Retina (tissue), 1 donor: ENCODE measurements at places on chromosomes 7 and 10.

GRCh38 chr10:27192284-27192683 is 37.1 kb downstream of the MASTL start:
- no peak for DNase-seq

DNA sequence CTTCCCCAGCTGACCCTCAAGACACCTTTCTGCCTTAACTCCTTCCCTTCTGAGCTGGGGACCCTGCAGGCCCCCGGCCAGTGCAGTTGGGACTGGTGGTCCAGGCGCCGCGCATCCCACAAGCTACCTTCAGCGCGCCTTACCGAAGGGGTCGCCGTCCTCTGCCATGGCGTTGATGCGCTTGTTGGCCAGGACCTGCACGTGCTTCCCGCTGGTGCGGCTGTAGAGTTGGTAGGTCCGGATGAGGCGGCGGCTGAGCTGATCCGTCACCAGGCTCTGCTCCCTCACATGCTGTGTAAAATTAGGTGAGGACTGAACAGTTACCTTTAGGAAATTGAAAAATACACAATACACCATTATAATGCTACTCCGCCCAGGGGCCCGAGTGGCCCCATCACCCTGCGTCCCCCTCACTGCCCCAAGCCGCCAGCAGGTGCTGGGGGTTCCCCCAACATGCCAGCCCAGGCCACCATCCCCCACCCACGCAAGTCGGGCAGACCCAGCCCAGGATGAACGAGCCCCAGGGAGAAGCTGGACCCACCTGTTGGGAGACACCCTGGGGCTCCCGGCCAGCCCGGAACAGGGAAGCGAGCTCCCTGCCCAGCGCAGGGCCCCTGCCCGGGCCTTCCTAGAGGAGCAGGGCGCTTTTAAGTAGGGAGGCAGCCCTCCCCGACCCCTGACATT is 1.2 kb downstream of the FGF8 start:
- DNase-seq, result peak; percentile 49

DNA sequence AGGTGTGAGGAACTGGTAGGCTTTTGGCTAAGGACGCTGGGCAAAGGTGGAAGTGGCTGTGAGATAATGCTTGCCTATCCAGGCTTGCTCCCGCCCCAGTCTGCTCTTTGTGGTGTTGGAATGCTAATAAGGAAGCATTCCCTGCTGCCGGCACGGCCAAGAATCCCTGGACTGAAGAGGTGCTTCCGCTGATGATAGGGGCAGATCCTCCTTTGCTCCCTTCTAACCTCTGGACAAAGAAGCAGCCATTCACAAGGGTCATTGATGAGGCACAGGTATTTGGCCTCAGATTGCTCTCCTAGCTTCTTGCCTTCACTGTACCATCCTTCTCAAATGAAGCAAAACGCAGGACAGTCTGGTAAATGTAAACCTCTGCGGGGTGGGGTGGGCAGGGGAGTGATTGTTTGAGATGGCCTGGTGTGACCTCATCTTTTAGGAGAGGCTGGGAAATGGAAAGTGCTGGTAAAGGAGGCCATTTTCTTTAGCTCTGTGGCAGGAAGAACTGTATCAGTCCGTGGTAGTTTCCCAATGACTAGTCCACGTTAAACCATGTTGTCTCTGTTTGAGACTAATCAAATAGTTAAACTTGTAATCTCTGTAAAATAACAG is 1.7 kb downstream of the PGAM1 start:
- peak; percentile 39 for DNase-seq

DNA sequence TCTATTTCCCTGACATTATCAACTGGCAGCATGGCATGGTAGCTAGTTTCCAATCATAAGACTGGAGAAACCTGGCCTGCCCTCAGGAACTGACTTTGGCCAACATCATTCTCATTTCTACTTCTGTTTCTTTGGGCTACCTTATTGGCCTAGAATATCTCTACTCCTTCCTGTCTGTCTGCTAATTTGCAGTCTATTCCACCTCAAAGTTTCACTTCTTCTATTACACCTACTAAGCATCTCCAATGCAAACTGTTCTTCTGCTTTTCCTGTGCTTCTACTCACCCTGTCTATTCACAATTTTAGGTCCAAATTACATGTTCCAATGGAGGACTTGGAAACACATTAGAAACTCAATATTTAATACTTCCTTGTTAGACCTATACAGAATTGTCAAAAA is 65.6 kb downstream of the ZNF503 start:
- DNase-seq, result no peak

- DNase-seq, result no peak
Measured at GRCh38 chr10:69960606-69960987, 92.0 kb upstream of the MACROH2A2 start.

DNA sequence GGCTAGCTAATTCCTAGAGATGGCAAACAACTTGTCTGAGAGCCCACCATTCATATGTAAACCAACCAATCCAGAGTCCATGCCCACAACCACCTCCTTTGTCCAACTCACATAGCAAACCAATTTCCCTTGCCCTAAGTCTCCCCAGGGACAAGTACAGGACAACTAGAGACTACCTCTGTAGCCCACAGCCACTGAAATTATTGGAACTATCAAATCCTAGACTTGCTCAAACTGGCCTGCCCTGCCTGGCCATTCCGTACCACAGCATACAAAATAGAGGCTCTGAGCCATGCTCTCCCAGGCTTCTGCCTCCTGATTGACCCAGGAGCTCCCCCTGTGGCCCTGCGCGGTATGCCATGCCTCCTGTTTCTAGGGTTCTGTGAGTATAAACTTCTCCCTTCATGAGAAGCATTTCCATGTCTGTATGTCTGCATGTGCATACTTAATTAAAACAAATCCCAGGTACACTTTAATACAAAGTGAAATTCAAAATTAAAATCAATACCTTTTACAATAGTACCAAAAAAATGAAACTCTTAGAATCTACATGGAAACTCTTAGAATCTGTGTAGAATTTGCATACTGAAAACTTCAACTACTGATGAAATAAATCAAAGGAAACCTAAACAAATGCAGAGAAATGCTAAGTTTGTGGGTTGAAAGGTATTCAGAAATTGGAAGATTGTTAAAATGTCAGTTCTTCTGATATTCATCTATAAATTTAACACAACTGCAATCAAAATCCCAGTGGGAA is 4.0 kb upstream of the HECW1 start:
- DNase-seq, result peak; percentile 65

DNA sequence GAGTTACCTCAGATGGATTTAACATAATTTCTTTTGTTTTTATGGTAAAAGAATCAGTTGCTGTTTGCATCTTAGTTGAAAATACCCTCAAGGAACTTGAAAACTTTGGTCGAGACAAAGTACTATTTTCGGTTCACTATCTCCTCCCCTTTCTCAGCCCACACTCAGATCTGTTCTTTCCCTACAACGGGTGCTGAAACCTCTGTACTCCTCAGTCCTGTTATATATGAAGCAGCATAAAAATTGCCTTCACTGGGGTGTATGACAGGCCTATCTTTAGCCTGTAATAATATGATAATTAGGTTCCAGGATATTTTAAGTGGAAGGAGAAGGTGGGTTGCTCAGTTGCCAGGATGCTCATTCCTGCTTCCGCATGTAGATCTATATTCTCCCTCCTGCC is 105.2 kb upstream of the NOBOX start:
- no peak for DNase-seq

DNA sequence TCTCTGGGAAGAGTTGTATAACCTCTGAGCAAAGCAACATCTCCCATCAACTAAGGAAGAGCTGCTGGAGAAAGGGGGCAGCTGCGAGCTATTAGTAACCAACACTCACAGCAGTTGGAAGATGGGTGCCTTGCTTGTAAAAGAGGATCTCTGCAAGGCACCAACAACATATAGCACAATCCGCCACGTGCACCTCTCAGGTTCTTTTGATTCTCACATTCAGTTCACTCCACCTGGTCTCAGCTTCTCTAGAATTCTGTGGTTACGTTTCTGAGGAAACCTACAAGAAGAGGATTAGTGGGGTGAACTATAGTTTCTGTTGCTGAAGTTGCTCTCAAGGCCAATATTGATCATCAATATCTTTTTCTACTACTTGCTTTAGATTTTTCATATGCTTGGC is 117.1 kb downstream of the RPS24 start:
- no peak for DNase-seq

- peak; percentile 94 for DNase-seq
Measured at GRCh38 chr7:139035586-139036353, at the start of gene ZC3HAV1L. Gene ZC3HAV1L, minus strand, starts transcription at chr7:139036042. Its CDS starts 25 bp downstream, at chr7:139036017.

DNA sequence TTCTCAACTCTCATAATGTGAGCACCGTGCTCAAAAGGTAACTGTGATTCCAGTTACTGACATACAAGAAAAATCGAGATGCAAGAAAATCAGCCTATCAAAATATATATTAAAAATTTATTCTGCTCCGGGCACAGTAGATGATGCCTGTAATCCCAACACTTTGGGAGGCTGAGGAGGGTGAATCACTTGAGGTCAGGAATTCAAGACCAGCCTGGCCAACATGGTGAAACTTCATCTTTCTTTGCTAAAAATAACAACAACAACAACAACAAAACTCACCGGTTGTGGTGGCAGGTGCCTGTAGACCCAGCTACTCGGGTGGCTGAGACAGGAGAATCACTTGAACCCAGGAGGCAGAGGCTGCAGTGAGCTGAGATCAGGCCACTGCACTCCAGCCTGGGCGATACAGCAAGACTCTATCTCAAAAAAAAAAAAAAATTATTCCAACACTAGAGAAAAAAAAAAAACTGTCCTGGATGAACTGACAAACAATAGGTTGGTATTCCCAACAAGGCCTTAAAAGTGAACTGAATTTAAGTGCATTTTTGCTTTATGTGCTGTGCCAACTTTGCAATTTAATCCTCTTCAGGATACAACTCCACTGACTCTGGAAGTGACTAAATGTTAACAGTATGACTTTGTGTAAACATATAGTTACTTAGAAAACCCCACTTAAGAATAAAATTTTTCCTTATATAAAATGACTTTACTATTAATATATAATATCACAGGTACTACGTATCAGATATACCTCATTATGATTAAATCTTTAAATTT is 51.1 kb downstream of the JMJD1C start:
- DNase-seq, result no peak

DNA sequence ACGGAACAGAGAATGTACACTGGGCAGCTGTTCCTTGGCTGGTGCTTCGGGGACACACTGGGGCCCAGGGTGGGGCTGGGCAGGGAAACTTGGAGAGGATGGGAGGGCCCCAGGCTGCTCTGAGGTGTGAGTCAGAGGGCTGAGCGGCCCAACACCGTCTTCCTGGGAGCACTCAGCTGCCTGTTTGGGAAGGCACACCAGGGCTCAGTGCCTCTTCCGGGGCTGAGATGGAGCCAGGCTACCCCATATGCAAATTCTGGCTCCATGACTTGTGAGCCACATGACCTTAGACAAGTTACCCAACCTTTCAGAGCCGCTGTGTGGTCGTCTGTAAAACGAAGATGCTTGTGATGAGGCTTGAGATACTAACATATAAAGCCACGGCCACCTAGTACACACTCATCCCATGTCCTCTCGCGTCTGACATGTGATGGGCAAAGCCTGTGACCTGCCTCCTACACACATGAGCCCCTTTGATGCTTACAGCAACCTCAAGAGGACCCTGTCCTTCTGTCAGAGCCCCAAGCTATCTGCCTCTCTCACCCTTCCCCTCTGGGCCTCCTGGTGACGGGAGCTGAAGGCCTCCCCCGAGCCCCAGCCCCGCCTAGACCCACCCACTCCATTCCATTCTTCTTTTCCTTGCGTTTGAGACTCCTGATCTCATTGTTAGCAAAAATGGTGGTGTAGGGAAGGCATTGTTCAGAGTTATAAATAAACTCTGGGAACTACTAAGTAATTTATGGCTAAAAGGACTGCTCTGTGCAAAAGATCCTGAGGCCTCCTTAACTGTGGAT is 26.1 kb downstream of the KLRG2 start:
- DNase-seq, result no peak

GRCh38 chr10:106224676-106225075 is 939.8 kb downstream of the SORCS1 start:
- no peak for DNase-seq

DNA sequence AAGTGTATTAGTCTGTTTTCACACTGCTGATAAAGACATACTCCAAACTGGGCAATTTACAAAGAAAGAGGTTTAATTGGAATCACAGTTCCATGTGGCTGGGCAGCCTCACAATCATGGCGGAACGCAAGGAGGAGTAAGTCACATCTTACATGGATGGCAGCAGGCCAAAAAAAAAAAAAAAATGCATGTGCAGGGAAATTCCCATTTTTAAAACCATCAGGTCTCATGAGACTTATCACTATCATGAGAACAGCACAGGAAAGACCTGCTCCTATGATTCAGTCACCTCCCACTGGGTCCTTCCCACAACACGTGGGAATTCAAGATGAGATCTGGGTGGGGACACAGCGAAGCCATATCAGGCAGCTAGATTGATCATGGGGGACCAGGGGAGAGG is 136.8 kb downstream of the EXOC4 start:
- no peak for DNase-seq

DNA sequence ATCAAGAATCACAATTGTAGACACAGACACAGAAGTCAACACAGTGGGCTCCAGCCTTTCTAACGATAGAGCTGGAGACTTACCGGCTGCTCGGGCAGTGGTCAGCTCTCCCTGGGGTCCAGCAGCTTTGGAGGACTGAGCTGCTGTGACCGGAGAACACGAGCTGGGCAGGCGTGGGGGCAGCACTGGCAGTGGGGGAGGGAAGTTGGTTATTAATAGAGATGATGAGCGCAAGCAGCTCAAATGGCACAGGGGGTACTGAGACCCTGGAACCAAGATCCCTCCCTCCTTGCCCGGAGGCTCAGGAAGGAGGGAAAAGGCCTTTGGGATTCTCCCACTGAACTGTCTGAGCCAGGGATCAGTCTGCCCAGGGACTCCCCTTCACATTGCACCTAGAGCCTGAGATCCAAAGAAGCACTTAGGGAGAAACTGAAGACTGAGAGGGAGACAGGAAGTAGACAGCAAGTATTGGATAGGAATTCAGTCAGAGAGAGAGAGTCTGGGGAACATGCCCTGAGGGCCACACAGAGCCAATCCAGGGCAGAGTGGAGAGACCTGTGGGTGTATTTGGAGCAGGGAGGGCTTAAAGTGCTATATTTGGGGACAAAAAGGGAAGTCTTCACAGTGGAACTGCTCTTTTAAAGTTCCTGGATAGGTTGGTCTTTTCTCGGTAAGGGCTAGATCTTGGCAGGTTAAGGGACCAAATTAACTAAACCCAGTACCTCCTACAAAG is at the start of gene MYOZ1:
Gene MYOZ1, minus strand, starts transcription at position 147 of the 733 bp plus-strand sequence. CDS start 1,457 bp downstream, outside the sequence.
- no peak for DNase-seq

- no peak for DNase-seq
Measured at GRCh38 chr7:130444751-130445407, 4.1 kb upstream of the CEP41 start.

DNA sequence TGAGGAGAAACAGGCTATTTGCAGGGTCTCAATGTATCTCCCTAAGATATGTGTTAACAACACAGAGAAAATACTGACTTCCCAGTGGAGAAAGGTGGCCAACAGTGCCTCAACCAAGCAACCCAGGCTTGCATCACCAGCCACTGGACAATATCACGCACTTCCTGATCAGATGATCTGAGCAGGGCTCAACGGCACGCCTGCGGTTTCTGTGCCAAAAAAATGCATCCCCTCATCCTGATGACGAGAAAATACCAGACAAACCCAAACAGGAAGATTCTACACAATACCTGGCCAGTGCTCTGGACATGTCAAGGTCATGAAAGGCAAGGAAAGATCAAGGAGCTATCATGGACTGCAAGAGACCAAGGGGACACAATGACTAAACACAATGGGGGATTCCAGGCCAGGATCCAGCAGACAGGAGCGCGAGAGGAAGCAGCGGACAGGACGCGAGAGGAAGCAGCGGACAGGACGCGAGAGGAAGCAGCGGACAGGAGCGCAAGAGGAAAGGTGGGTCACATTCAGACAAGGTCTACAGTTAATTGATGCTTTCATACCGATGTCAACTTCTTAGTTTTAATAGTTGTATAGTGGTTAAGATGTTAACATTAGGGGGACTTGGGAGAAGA is 51.1 kb downstream of the GNA12 start:
- no peak for DNase-seq
